ENCODE measurements at places on chromosomes 12 and 14.

DNA sequence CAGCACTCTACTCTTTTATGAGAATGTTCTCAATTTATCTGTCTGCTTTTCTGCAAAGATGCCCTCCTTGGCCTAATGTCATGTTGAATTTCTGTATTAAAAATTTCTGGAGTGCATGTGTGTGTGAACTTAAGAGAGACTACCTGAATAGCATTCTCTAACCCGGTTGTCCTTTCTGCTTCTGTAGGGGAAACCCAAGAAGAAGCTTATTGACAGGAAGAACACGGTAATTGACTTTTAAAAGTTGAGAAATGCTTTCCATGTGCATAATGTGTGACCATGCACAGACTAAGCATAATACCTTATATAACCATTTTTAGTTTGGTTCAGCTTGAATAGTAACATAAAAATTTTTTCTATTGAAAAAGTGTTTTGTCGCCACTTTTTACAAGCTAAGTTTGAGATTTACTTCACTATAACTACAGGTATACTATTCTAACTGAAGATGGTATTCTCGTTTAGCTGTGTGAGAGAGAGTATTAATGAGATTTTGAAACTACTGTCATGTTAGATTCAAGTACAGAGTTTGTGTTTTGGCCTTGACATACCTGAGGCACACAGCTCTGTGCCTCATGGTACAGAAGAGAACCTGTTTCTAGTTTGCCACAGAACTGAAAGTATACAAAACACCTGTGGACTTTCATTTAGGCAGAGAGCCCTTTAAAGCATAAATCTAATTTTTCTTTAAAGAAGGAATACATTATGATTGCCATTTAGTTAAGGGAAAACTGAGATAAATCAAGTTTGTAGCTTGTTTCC lies 96.8 kb downstream of the TTLL5 start:
- DNase-seq, result no peak

DNA sequence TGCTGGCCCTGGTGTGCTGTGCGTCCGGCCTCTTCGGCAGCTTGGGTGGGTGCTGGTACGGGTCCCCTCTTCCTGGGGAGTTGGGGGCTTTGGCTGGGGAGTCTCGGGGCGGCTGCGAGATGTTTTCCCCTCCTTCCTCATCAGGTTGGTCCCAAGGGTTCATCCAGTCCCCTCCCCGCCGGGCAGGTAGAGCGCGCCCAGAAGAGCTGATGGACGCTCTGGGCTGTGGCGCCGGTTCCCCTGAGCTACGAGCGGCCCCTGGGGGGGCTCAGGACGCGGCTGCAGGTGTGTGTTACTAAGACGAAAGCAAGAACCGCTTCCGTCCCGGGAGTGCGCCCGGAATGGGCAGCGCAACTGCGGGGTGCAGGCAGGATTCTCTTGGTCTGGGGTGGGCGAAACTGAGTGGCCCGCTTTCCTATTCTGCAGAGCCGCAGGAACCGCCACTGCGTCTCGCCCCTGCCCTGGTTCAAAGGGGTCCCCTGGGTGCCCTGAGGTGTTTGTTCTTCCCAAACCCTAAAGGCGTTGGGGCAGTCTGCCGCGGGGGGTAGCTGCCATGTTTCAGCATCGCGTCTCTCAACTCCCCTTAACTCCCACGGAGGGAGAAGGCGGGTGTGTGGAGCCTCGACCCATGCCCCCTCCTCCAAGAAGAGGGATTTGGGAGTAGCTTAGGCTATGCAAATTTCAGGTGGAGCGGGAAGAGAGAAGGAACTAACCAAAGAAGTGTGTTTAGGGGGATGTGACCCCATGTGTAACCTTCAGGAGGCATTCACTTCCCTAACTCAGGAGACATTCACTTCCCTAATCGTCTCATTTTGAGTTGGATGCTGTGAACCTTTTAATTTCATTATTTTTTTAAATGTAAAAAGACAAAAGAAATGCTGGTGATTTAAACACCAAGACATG lies 1.2 kb downstream of the SLC24A4 start:
- no peak for DNase-seq

DNA sequence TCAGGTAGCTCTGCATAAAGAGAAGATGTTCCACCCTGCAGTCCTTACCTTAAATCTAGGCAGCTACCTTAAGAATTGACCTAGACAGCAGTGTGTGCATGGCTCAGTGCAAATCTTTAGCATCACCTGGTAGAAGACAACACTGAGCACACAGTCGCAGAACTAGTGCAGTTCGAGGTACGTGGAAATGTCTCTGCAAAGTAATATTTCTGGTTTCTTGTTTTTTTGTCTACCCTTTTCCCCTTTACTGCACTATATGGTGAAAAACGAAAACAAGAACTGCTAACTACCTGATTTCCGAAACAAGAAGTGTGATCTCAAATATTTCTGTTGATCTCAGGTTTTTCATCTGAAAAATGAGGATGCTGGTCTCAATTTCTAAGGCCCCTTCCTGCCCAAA lies 82.5 kb downstream of the ETV6 start:
- DNase-seq, result no peak

DNA sequence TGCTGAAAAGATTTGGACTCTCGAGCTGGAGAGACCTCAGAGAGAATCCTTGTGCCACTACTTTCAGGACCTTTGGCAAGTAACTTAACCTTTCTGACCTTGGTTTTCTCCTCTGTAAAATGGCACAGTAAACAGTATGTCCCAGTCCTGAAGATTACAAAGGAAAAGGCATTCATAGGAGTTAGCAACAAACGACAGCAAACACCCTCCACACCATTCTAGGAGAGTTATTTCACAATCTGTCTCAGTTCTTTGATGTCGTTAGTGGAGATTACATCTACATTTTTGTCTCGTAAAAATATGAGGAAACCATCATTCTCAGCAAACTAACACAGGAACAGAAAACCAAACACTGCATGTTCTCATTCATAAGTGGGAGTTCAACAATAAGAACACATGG lies 205.7 kb downstream of the ITPR2 start:
- no peak for DNase-seq

- peak; percentile 55 for DNase-seq
Measured at GRCh38 chr12:15220915-15221885, at the start of gene RERG. Gene RERG, minus strand, starts transcription at chr12:15221417. Its CDS starts 3,928 bp downstream, at chr12:15217489.

DNA sequence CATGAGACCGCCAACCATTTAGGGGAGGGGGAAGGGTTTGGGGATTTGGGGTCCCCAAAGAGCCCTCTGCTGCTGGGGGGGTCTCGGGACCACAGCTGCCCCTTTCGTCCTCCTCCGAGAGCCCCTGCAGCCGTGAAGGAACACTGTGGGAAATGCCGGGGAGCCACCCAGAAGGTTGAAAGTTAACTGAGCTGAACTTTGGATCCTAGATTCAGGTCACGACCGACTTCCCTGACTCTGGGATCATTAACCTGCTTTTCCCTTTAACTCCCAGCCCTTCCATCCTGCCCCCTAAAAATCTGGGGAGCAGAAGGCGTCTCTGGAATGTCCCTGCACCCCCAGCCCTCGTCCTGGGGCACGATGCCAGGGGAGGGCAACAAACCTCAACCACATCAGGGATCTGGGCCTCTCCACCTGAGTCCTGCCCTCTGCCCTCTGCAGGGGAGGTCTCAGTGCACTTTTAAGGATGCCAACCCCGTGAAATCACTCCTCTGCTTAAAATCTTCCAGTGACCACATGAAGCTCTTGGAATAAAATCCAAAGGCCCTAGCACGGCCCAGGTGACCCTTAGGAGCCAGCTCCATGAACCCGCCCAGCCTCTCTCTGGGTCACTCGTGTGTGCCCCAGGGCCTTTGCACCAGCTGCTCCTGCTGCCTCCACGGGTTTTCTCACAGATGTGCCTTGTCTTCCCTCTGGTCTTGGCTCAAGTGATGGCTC lies 95.0 kb downstream of the RFLNA start:
- no peak for DNase-seq

- DNase-seq, result no peak
Measured at GRCh38 chr14:96243785-96244184, 12.2 kb upstream of the BDKRB1 start.

- no peak for DNase-seq
Measured at GRCh38 chr14:81392976-81393643, 7.0 kb downstream of the STON2 start.

DNA sequence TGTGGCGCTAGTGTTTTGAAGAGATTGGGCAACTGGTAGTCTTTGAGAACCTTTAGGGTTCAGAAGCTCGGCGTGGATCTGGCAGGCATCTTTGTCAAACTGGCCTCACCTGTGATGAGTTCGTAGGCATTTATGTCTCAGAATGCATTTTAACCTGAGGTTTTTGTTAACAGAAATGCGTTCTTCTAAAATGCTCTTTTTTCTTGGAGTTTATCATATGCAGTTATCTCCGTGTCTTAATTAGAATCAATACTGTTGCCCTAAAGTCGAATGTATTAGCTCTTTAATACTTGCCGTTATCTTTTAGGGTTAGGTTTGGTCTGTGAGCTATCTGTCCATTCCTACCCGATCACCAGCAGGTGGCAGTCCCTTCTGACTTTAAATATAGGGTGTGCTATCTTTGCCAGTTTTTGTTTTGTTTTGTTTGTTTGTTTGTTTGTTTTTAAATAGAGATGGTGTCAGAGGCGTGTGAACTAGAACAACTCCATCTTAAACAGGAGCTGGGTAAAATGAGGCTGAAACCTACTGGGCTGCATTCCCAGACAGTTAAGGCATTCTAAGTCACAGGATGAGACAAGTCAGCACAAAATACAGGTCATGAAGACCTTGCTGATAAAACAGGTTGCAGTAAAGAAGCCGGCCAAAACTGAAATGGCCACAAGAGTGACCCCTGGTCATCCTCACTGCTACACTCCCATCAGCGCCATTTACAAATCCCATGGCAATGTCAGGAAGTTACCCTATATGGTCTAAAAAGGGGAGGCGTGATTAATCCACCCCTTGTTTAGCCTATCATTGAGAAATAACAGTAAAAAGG lies 1.4 kb downstream of the ATF1 start:
- no peak for DNase-seq

- DNase-seq, result peak; percentile 35
Measured at GRCh38 chr14:61537563-61538463, 157.5 kb upstream of the HIF1A start.

- no peak for DNase-seq
Measured at GRCh38 chr12:101925935-101926334, 48.6 kb downstream of the DRAM1 start.

DNA sequence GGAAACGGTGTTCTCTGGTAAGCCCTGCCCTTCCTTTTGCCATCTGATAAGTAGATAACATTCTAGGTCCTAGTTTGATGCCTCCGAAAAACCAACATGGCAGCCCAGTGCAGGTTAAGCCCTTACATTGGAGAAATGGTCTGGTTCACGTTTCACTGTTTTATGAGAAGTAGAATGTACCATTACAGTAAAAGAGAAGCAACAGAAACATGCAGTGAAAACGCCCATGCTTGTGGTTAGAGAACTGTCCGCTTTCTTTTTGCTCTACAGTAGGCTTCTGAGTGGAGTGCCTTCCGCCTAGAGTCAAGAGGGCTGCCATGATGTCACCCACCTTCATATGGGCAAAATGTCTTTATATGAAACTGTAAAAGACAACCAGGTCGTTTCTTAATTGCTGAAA lies 190.4 kb upstream of the BCL2L14 start:
- no peak for DNase-seq

GRCh38 chr12:121719926-121720414 lies 7.4 kb downstream of the TMEM120B start:
- DNase-seq, result no peak

GRCh38 chr12:24797901-24798300 lies 151.0 kb downstream of the BCAT1 start:
- no peak for DNase-seq

DNA sequence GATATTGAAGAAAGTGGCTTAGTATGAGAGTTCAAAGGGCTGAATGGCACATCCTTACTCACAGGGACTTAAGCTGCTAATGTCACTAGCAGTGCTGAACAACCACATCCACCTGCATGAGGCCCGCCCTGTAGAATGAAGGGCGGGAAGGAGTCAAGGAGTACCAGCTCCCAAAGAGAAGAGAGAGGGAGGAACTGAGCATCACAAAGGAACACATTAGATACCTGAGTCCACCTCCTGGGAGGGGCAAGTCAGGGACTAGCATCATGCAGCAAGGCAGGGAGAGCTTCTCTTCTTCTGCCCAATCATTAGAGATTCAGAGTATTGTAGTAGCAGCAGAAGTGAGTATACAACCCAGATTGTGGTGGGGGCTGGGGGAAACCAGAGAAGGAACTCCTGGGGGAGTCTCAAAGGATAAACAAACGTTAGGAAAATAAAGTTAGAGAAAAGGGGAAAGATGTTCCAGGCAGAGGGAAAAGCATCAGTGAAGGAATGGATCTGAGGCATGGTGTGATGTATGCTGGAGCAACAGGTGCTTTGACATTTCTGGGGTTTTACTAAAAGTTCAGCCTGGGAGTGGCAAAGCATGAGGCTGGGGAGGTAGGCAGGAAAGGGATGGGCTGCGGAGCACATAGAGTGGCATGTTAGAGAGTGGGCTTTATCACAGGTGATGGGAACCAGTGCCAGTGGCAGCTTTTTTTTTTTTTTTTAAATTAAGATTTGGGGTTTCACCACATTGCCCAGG lies 21.0 kb upstream of the GRIP1 start:
- no peak for DNase-seq

GRCh38 chr14:81209167-81209836 lies 11.5 kb downstream of the GTF2A1 start:
- no peak for DNase-seq

Measured in NCI-H774 (cell line).